ENCODE measurements at places on chromosomes 7 and 10.
A peak's percentile ranks its signal among the peaks of the same experiment; 100 is the strongest.

GRCh38 chr7:47587351-47587750 lies 5.4 kb upstream of the TNS3 start:
- H3K36me3 ChIP-seq: no peaks in the 10 kb centered on the region
- H3K4me1 ChIP-seq: no peaks in the 10 kb centered on the region
- H3K27ac ChIP-seq: no peak overlapping the region
- no peak overlapping the region for H3K4me3 ChIP-seq
- DNase-seq: no peak

GRCh38 chr10:113273181-113274163 lies 279.4 kb upstream of the HABP2 start:
- H3K36me3 ChIP-seq: no peaks in the 10 kb centered on the region
- no peaks in the 10 kb centered on the region for H3K27me3 ChIP-seq
- no peak overlapping the region for H3K4me3 ChIP-seq

- H3K36me3 ChIP-seq: no peaks in the 10 kb centered on the region
- H3K4me3 ChIP-seq: no peak overlapping the region
- no peak for DNase-seq
- H3K27me3 ChIP-seq: no peaks in the 10 kb centered on the region
These were observed 214.2 kb upstream of the GHITM start for GRCh38 chr10:83925133-83925532.

GRCh38 chr10:82628373-82628772 lies 753.4 kb downstream of the NRG3 start:
- H3K27ac ChIP-seq: no peak overlapping the region
- DNase-seq: no peak
- H3K36me3 ChIP-seq: no peaks in the 10 kb centered on the region
- H3K4me1 ChIP-seq: no peaks in the 10 kb centered on the region
- no peak overlapping the region for H3K4me3 ChIP-seq

GRCh38 chr7:36092221-36092771 lies 60.8 kb upstream of the EEPD1 start:
- H3K4me3 ChIP-seq: no peak overlapping the region
- no peak for DNase-seq
- H3K4me1 ChIP-seq: no peaks in the 10 kb centered on the region
- H3K27me3 ChIP-seq: no peaks in the 10 kb centered on the region
- H3K36me3 ChIP-seq: no peaks in the 10 kb centered on the region
- no peak overlapping the region for H3K27ac ChIP-seq

DNA sequence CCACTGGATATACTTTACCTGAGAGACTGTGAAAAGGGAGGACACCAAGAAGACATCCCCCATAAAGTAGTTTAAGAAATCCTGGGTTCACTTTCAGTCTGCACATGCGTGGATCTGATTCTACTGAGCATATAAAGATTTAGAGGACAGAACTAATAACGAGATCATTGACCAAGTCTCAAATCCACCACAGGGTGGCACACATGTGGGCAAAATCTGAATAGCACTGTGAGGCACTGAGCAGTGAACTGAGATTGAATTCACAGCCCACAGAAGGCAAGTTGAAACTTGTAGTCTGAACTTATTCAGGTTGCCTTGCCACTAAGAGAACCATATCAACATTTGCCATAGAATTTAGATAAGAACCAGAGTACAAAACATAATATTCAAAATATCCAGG lies 818.6 kb downstream of the GRID1 start:
- H3K36me3 ChIP-seq: no peaks in the 10 kb centered on the region
- no peaks in the 10 kb centered on the region for H3K4me1 ChIP-seq
- no peaks in the 10 kb centered on the region for H3K27me3 ChIP-seq
- H3K4me3 ChIP-seq: no peak overlapping the region
- no peak overlapping the region for H3K27ac ChIP-seq
- peak; percentile 35 for DNase-seq

DNA sequence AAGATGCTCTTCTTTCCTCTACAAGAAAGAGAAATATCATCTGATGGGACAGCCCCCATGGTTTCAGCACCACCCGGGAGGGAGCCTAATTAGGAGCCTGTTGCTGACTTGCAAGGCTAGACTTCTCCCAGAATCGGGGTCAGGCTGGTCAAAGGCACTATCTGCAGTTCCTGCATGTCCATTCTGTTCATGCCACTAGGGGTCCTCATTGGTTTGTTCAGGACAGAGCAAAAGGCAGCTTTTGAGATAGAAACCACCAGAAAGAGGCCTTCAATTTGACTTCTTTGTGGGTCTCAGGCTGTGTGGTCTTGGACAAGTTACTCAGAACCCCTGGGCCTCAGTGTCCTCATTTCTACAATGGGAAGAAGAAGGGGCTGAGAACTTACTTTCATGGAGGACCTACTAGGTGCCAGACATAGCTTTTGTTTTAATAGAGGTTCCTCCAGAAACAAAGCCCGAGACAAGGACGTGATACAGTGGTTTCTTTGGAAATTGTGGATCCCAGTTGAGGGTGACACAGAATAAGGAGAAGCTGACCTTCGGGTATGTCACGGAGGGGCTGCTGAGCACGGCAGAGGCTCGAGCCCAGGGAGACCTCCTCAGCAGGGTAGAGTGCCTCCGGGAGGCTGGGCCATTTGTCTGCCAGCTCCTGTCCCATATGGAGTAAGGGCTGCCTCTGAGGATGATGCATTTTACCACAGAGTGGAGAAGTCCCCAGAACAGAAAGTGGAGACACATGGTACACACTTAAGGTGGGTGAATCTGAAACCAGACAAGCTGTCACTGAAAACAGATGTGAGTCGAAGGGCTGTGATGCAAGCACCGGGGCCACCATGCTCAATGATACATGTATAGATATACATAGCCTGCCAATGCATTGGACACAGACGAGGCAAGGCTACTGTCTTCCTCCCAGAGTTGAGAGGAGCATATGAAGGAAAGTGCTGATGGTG lies 33.1 kb upstream of the NEUROD6 start:
- no peak overlapping the region for H3K27ac ChIP-seq
- H3K4me3 ChIP-seq: no peak overlapping the region
- no peak for DNase-seq

DNA sequence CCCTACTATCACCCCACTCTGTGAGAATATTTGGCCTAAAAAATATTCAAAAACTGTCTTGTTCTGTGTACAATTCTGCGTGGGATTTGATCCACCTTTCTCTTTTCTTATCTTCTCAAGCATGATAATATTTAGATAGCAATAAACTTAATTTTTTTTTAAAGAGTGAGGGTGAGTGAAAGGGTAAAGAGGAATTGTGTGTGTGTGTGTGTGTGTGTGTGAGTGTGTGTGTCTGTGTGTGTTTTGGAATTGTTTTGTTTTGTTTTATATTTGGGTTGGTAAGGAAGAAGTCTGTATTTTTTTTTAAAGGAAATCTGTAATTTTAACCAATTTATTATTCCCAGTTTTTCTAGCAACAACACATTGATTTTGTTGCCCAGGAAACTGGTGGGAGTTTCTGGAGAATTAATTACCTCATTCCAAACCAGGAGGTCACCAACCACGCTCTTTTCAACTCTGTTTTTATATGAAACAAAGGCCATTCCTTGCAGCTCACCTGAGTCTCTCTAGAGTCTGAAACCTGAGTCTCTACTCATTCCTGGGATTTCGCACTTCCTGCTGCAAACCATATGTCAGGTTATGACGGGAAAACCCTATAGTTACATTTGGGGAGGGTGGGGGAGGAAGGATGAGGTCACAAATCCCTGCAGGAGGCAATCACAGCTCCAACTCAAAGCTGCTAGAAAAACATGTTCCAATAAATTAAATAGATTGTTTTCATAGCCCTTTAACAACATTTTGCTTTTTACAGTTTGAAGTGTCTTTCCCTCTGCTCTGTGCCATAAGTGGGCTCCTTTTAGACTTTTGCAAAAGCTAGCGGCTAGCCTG lies 38.1 kb upstream of the XPNPEP1 start:
- H3K36me3 ChIP-seq: no peaks in the 10 kb centered on the region
- DNase-seq: no peak
- H3K4me3 ChIP-seq: no peak overlapping the region
- H3K4me1 ChIP-seq: peaks cover 17% of the 10 kb centered on the region

DNA sequence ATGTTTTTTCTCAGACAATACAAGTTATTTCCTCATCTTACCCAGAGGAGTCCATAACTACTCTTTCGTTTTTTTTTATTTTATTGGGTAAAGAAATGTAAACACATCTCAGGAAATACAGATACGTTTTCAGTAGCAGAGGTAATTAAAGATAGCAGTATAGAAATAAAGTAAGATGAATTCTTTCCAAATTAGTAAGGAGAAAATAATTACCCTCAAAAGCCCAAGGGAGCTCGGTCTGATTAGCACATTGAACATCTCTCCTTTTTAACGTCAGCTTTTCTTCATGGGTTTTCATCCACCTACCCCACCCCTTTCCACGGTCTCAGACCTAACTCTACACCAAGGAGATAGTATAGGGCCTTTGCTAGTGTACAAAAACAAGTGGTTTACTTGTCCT lies 294.2 kb downstream of the GRID1 start:
- H3K4me3 ChIP-seq: no peak overlapping the region
- H3K4me1 ChIP-seq: no peaks in the 10 kb centered on the region
- H3K27ac ChIP-seq: no peak overlapping the region
- no peak for DNase-seq

DNA sequence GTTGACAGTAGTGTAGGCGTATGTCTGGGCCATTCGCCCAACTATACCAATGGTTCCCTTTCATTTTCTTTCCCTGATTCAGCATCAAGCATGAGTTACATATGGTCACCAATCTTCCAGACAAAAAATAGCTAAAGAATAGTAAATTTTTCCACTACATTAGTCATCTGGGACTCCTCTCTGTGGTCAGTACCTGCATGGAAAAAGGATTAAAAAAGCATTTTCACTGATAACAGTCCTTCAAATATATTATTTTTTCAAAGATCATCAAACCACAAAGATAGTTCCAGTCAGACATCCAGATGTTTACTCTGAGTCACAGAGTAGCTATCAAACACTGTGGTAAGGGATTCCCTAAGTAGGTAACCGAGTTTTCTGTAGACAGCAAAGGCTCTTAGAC lies 302.6 kb upstream of the SEMA3D start:
- no peak overlapping the region for H3K27ac ChIP-seq
- no peaks in the 10 kb centered on the region for H3K4me1 ChIP-seq
- H3K36me3 ChIP-seq: no peaks in the 10 kb centered on the region
- DNase-seq: no peak

GRCh38 chr7:2680792-2681490 lies 7.1 kb upstream of the AMZ1 start:
- DNase-seq: no peak
- H3K4me1 ChIP-seq: no peaks in the 10 kb centered on the region
- H3K27me3 ChIP-seq: no peaks in the 10 kb centered on the region
- no peaks in the 10 kb centered on the region for H3K36me3 ChIP-seq

GRCh38 chr10:77889277-77889903 lies 37.2 kb downstream of the DLG5 start:
- H3K27ac ChIP-seq: no peak overlapping the region
- no peak overlapping the region for H3K4me3 ChIP-seq
- no peaks in the 10 kb centered on the region for H3K27me3 ChIP-seq
- H3K36me3 ChIP-seq: no peaks in the 10 kb centered on the region
